Omental fat pad (tissue), 4 donors: ENCODE measurements at places on chromosomes 16 and 17. TPM values are rescaled to one million over a fixed set of nuclear protein-coding genes. Genes with fewer than 3 reads are reported as not detected.

The ASIC2 gene
- not detected for total RNA-seq

DNA sequence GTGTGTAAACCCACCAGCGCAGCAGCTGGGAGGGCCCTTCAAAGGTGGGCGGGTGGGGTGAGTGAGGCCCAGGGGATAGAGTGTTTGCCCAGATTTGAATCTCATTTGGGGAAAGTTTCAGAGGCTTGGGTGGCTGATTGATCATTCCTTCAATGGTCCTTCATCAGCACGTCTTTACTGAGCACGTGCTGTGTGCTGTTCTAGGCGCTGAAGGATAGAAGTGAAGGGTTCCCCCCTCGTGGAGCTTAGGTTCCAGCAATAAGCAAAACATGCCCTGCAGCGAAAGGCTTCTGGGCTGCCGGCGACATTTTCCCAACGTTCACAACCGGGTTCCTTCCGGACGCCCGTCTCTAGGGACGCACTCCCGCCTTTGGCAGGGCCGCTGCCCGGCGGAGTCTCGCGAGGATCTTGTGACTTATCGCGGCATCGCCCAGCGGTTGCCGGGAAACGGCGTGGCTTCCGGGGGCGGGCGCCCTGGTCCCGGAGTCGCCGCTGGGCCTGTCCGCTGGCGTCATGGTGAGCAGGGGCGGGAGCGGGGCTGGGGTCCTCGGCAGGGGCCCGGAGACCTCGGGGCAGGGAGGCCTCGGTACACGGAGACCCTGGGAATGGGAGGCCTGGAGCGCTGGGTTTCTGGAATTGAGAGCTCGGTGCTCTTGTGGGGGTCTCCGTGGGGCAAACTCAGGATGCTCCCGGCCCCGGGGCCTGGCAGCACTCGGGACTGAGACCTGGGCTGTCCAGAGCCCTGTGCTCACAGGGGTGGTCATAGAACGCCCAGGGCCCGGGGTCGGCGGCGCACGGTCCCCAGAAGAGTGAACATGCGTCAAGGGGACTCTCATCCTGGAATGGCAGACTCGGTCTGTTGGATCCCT lies 3.2 kb upstream of the DBNDD1 start:
- DNase-seq, result peak; percentile 80

DNA sequence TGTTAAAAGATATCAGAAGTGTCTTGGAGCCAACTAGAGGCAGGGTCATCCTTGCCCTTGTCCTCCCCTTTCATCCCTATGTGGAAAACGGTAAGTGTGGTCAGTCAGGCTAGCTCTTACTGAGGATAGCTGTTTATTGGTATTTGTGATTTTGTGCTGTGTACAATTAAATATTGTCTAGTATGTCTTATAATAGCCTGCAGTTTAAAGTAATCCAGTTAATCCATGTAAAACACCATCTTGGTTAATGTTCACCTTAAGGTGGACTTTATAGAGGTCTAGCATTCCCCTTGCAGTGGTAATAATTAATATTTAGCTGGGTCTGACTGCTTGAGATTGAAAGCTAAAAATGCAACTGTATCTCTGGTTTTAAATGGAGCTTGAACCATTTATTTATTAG lies 25.6 kb downstream of the METTL9 start:
- no peak for DNase-seq

The MT4 gene
- total RNA-seq, result not detected

DNA sequence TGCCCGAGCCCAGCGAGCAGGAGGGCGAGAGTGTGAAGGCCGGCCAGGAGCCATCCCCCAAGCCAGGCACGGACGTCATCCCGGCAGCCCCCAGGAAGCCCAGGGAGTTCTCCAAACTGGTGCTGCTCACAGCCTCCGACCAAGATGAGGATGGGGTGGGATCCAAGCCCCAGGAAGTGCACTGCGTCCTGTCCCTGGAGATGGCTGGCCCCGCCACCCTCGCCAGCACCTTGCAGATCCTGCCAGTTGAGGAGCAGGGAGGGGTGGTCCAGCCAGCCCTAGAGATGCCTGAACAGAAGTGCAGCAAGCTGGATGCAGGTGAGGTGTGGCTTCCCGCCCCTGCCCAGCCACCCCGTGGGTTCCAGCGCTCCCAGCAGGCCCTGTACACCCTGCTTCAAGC lies 18.0 kb downstream of the FLYWCH1 start:
- DNase-seq, result no peak

GRCh38 chr16:27950206-27950887 lies 113.2 kb downstream of the GSG1L start:
- no peak for DNase-seq

DNA sequence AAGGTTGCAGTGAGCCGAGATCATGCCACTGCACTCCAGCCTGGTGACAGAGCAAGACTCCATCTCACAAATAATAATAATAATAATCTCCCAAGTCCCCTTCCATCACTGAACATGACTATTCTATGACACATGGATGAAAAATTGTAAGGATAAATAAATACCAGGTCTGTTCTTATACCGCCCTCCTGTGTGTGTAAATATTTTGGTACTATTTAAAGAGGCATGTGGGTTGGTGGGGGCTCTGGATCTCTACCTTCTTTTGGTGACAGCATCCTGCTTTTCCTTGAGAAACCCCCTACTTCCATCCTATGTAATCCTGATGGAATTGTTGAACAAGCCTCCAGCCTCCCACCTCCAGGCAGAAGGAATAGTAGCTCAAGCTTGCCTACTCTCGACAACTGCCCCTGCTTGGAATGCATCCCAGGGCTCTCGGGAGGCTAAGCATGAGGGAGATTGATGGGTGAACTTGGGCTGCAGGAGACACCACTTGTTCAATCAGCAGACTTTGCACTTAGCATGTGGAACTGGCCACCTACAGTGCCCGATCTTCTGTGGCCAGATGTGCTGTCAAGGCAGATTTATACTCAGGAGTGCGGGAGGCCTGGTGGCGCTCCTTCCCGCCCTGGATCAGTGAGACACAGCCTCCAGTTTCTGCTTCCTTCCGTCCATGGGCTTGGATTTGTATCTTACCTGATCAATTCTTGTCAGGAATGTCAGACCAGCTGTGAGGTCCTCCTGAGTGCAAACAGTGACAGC lies 287.4 kb downstream of the SLC39A11 start:
- no peak for DNase-seq

The ICAM2 gene
- 133 TPM for total RNA-seq

- no peak for DNase-seq
Observed at GRCh38 chr17:7217113-7217987, 2.3 kb downstream of the DLG4 start.

- DNase-seq, result no peak
Observed at GRCh38 chr17:7717756-7718350, 309 bp downstream of the DNAH2 start.

DNA sequence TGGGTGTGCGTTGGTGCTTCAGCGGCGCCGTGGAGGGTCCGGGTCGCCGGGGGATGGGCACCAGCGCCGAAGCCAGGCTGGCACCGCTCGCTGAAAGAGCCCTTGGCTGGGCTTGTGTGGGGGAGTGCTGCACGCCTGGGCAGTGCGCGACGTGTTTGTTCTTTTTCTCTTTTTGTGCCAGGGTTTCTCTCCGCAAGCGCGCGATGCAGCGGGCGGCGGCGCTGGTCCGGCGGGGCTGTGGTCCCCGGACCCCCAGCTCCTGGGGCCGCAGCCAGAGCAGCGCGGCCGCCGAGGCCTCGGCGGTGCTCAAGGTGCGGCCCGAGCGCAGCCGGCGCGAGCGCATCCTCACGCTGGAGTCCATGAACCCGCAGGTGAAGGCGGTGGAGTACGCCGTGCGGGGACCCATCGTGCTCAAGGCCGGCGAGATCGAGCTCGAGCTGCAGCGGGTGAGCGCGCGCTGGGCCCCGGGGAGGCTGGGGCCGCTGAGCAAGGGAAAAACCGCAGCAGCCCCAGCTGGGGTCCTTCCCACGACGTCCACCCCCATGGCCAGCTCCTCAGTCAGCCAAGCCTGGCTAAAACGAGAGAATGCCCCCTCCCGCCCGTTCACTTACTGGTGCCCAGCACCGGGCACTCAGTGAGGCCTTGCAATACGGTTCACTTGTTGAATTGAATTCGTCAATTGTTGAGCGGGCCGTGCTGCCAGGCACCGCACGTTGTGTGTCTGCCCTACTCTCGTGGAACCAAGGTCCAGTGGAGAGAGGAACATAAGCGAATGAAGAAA lies 541 bp downstream of the GPT2 start:
- no peak for DNase-seq

The CLCN7 gene
- 48.7 TPM for total RNA-seq

GRCh38 chr17:78040440-78041385 lies 82.2 kb downstream of the TNRC6C start:
- no peak for DNase-seq
